Naive thymus-derived CD8-positive, alpha-beta T cell (primary cell): ENCODE measurements at places on chromosomes 1 and 21. TPM values are rescaled to one million over a fixed set of nuclear protein-coding genes. Genes with fewer than 3 reads are reported as not detected.

DNA sequence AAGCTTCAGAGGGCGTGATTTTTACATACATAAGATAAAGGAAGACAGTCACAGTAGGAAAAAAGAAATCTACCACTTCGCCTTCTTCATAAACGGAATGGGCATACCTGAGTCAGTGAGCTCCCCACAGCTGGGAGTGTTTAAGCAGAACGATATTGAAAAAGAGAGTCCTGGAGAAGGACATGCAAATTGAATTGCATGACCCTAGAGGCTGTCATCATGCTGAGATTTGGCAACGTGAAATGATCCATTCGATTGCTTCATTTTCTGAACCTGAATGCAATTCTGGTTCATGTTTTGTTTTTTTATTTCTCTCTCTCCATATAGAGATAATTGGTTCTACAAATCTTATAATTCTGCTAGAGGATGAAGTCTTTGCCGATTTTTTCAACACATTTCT, 3.7 kb downstream of the RGSL1 start:
- H3K27me3 ChIP-seq, result peaks cover 14% of the 10 kb centered on the region
- H3K4me3 ChIP-seq, result no peak overlapping the region
- H3K4me1 ChIP-seq, result no peaks in the 10 kb centered on the region
- H3K36me3 ChIP-seq, result no peaks in the 10 kb centered on the region

DNA sequence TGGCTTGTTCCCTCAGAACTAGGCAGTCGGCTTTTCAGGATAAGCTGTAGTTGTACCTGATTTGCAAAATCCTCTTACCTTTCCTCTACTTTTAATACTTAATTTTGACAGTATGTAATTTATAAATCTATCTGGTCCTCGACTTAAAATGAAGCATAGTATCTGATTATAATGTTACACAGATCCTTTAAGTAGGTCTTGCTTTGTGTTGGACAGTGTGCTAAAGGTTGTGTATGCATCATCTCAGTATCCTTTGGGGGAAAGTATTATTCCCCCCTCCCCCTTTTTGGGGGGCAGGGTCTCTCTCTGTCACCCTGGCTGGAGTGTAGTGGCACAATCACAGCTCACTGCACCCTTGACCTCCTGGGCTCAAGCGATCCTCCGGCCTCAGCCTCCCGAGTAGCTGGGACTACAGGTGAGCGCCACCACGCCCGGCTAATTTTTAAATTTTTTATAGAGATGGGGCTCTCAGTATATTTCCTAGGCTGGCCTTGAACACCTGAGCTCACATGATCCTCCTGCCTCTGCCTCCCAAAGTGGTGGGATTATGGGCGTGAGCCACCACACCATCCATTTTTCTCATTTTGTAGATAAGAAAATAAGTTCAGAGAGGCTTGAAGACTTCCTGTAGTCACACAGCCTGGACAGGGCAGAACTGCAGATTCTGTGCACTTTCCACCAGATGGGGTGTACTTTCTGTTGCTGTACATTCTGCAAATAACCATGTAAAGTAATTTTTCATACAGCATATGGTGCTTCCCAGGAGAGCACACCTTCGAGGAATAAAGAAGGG, 791 bp upstream of the STX6 start:
- peaks cover 5% of the 10 kb centered on the region for H3K36me3 ChIP-seq
- H3K4me1 ChIP-seq, result peaks cover 38% of the 10 kb centered on the region
- H3K27me3 ChIP-seq, result no peaks in the 10 kb centered on the region
- DNase-seq, result no peak
- peak overlapping the region; percentile 89 for H3K4me3 ChIP-seq

DNA sequence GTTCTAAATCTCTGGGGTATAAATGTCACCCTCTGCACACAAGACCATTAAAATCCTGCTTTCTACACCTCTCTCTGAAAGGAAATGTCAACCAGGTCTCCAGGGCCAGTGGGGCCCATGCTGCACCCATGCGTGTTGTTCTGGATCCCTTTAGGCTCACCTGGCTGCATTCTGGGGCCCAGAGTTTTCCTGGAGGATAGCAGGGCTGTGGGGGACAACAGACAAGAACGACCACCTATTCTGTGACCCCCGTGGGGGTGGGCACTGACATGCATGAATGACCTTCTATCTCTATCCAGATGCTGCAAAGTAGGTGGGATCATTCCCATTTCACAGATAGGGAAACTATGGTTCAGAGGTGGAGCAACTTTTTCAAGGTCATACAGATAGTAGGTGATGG, 41.6 kb downstream of the TNNT2 start:
- no peak overlapping the region for H3K27ac ChIP-seq
- DNase-seq, result no peak
- no peaks in the 10 kb centered on the region for H3K4me1 ChIP-seq
- no peak overlapping the region for H3K4me3 ChIP-seq

DNA sequence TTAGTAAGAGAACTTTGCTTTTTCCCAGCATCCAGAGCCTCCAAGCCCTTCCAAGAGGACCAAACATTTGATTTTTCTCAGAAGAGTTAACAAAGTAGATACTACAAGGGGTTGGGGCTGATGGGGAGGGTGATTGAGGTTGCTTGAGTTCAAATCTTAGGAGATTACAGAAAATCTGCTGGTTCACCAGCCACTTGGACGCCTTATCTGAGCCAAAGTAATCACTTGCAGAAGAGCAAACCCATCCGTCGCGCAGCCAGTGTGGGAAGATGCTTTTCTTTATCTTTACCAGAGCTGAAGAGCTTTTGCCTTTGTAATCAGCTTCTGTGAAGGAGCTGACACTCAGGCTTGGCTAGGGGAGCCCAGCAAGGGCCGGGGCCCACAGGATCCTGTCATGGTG, 91.9 kb upstream of the CTTNBP2NL start:
- H3K27ac ChIP-seq, result no peak overlapping the region
- no peak overlapping the region for H3K4me3 ChIP-seq
- no peaks in the 10 kb centered on the region for H3K36me3 ChIP-seq
- no peak for DNase-seq
- H3K4me1 ChIP-seq, result no peaks in the 10 kb centered on the region

The LGR6 gene
- polyA plus RNA-seq, result 6.2 TPM
